SJSA1 (cell line): ENCODE measurements at places on chromosomes 7 and 10. TPM values are rescaled to one million over a fixed set of nuclear protein-coding genes. Genes with fewer than 3 reads are reported as not detected.

UPK3BL2 gene
- total RNA-seq: 0.24 and 1.6 TPM in 2 replicates

CREB5 gene
- total RNA-seq: 1.00 and 6.0 TPM in 2 replicates

UCN3 gene
- not detected in 2 replicates for total RNA-seq

MSMB gene
- total RNA-seq: not detected in 2 replicates

SAMD8 gene
- total RNA-seq: 11.0 and 24.8 TPM in 2 replicates

ASZ1 gene
- not detected in 2 replicates for total RNA-seq

TMEM236 gene
- 0.08 TPM in 1 of 2 replicates, not detected in the other for total RNA-seq

CYP26A1 gene
- total RNA-seq: 1.2 and 1.7 TPM in 2 replicates

DNA sequence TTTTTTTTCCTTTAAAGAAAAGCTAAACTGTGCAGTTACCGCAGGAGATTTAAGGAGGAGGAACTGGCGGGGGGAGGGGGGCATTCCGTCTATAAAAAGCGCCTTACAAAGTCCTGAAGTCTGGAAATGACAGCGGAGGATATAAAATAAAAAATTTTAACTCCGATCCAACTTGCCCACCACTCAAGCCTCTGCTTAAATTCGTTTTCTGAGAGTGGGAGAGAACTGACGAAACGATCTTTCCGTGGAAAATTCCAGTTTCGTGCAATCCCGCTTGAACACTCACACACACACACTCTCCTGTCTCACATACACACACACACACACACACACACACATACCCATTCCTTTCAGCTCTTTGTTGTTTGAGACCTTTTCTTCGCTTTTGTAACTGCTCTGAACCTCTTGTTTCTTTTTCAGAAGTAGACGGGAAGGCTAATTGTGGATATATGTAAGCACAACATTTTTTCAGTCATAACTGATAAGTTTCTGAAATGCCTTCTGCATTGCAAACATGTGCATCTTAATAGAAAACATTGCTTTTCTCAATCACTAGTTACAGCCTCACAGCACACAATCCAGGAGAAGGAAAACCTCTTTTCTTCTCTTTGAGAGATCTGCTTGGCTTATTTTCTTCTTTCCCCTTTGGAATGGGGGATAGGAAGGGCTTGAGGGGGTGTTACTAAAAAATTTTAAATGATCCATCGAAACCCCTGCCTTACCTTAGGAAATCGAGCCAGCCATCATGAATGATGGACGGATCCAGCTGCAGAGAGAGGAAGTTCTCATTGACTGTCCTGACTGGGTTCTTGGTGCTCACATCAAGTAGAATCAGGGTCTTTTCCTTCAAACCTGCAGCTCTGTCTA is 628 bp downstream of the HPSE2 start:
- DNase-seq: peak; percentile 10

GRCh38 chr7:132077971-132078685 is 498.1 kb downstream of the PLXNA4 start:
- DNase-seq: no peak

DNA sequence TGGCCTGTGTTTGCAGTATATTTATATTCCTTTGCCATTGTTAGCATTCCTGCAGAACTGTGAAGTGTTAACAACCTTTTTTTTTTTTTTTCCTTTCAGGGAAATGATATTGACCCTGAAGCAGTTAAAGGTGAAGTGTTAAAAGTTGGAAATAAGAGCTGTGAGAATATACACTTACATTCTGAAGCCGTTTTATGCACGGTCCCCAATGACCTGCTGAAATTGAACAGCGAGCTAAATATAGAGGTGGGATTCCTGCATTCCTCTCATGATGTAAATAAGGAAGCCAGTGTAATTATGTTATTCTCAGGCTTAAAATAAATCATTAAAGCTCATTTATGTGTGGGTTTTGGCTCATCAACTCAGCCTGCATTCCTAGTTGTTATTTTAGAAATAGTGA is 92.8 kb upstream of the CAPZA2 start:
- no peak for DNase-seq

DNA sequence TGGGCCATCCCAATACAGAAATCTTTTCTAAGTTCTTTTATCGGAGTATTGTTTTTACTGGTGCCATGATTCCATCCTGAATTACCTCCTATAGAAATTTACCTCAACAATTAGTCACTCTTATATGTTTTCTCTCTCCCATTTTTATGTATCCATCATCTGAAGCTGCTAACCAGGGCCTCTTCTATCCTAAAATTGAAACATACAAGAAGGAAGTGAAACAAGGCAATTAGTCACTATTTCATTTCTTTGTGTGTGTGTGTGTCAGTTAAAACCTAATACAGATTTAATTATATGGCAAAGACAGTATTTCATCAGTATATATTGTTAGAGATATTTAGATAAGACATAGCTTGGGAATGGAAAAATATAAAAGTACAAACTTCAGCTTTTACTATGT is 148.4 kb upstream of the AHR start:
- no peak for DNase-seq

GRCh38 chr7:537911-538634 is 18.4 kb upstream of the PDGFA start:
- DNase-seq: peak; percentile 93

DNA sequence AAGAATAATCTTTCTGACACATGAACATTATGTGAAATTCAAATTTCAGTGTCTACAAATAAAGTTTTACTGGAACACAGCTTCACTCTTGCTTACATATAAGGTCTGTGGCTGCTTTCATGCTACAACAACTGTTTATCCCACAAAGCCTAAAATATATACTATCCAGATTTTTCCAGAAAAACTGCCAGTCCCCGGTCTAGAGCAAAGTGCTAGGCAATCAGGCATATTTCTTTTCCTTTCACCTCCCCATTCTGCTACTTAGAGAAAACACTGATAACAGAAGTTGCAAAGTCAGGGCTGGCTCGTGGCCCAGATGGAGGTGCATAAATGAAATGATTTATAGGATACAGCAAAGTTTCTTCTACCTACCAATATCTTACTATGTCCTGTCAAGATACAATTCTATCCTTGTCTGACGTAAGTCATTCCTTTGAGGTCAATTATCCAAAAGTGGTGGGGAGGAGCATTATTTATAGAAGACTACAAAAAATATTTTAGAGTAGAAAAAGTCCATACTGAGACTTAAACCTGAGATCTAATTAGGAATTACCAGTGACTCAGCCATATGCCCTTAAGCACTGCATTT is 384.1 kb downstream of the NXPH1 start:
- no peak for DNase-seq

DNA sequence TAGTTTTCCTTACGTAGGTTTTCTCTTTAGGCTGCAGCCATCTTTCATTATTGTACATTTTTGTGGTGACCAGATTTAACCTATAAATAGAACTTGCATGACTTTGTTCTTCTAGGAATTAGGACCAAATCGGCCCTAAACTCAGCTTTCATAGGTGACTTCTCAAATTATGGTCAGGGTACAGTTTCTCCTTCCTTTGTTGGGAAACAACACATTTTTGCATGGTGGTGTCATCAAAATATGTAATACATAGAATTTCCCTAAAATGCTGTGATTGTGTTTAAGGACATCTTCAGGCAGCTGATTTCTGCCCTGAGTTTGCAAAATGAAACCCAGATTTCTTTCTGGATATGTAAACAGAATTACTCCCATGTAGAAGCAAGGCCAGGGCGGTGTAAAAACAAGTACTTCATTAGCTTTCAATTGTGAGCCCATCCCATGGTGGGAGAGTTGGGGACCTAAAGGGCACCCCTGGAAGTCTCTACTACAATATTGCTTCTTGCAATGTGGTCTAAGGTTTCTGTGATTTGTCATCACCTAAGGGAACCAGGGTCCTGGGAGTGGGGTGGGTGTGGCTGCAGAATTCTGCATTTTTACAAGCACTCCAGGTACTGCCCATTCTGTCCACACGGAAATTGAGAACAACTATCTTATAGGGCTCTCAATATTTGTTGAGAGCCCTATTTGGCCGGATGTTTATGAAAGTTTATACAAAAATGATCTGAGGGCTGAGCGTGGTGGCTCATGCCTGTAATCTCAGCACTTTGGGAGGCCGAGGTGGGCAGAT is 121.0 kb upstream of the FAM171A1 start:
- no peak for DNase-seq

GRCh38 chr10:77546042-77546441 is 91.6 kb downstream of the KCNMA1 start:
- DNase-seq: no peak

- no peak for DNase-seq
These were observed 52.2 kb downstream of the GALNT17 start for GRCh38 chr7:71184136-71184535.

DNA sequence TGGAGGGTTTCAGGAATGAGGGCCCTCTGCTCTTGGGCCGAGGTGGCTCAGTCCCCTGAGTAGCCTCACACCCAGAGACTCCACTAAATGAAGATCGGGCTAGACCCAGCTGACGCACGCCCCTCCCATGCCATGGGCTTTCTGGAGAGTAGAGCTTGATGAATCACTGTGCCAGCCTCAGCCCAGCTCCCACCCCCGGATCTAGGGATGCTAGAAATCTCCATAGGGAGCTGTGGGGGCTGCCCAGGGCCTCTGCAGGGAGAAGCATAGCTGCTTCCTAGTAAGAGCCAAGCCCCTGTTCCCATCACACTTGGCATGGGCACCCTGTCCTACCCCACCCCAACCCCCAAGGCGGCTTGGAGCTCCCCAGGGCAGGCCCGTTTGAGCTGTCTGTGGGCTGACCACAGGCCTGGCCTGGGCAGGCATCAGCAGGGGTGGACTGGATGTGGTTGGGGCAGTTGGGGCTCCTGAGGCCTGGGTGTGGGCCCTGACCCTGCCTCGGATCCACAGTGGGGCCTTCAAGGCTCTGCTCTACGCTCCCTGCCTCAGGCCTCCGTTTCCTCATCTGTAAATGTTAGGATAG is 121.2 kb downstream of the ZMIZ1 start:
- no peak for DNase-seq

DNA sequence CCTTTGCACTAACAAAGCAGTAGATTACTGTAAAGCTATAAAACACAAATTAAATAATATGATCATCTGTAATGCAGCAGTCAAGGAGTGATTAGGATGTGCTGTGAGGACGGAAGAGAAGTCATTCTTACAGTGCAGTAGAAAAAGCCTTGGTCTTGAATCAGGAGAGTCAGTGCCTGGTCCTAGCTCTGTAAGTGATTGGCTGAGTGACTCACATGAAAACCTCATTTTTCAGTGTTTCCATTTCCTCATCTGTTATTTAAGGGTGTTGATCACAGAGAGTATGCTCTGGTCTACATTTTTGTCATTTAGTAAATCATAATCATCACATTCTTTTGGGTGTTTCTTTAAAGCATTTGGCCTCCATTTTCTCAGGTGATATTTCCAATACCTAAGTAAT is 717.8 kb downstream of the LRMDA start:
- DNase-seq: no peak

DNA sequence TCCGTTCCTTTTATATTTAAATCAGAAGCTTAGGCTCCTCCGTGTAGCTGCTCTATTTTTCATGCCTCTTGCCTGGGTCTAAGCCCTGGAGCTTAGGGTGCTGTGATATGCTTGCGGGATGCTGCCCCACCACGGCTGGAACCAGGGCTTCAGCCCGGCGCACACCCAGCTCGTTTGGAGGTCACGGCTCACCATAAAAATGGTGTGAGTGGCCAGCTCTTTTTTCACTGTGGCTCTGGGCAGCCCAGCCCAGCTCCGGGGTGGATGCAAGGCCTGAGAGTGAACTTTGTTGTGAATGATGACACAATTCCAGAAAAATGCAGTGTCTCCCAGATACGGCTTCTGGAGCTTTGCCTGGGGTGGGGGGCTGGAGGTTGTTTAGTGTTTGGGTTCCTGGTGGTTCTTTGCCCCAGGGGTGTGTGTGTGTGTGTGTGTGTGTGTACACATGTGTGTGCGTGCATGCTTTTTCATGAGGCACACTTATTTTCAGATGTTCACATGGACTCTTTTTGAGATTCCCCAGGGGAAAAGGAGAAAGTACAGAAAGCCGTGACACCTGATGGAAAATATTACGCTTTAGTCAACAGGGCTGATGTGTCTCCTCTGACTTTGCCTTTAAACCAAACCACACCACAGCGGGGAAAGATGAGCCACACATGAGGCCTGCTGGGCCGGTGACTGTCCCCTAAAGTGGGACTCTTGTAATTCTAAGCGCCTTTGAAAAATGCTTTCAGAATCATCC is 46.2 kb downstream of the GRK5 start:
- peak; percentile 96 for DNase-seq

- peak; percentile 27 for DNase-seq
These were observed 567.6 kb downstream of the PTPRN2 start for GRCh38 chr7:158019726-158020705.

DNA sequence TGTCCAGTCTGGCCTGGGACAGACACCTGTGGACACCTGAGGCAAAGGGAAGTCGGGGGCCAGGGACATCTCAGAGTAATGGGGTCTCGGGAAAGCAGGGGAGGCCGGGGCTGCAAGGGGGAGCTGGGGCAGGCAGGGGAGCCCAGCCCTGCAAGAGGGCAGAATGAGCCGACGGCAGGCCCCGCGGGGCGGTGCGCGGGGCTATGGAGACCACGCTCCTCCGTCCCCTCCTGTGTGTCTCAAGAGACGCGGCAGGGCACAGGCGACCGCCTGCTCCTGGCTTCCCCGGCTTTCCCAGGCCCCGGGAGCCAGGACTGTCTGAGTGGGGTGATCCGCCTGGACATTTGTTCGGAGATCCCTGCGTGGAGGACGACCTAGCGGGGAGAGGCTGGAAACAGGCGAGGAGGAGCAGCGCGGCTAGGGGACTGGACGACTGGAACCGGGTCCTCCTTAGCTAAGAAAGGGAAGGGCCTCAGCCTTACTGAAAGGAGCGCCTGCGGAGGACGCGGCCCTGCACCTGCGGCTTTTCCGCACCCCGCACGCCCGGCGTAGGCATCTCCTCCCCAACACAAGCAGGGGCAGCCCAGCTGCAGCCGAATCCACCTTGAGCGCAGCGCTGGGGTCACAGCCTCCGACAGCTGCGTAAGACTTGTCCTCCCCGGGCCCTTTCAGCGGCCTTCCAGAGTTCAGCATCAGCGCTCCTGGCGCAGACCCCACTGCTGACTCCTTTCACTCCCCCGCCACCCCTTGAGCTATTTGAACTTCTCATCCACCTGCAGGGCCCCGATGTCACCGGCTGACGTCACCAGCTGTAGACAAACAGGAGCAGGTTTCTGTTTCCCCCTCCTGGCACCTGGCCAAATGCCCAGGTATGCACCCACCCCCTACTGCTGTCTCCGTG is 176.4 kb downstream of the ZNF248 start:
- peak; percentile 39 for DNase-seq

DNA sequence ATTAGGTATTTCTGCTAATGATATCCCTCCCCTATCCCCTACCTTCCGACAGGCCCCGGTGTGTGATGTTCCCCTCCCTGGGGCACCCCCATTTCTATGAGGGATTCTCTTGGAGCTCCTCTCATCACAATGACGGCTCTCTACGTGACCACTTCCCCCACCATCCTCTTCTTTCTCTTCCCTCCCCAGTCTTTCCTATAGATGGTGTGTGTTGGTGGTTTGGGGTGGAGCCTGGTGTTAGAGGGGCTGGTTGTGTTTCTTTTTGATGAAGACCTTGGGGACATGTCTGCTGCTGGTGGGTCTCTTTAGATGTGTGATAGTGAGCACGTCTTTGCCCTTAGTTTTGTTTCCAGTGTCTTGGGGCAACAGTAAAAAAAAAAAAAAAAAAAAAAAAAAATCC is 28.6 kb downstream of the RPS24 start:
- DNase-seq: no peak

DNA sequence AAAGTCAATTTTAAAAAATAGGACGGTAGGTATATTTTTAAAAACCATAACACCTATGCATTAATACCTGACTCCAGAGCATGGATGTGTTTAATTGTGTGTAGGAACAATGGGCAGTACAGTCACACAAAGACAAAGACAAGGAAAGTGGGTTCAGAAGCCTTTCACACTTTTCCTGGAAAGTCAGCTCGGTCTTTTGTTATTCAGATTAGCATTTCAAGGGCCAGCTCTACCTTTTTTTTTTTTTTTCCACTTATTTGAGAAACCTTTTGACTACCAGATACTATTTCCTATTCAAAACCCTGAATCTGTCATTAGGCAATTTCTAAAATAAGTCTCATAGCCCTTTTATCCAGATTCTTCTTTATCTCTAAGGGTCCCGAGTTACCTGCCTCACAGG is 401.9 kb downstream of the PARD3 start:
- DNase-seq: no peak
